ENCODE measurements at places on chromosomes 13 and 19.
A peak's percentile ranks its signal among the peaks of the same experiment; 100 is the strongest.

GRCh38 chr19:3610745-3611717 lies 4.4 kb upstream of the TBXA2R start:
- no peak for DNase-seq

DNA sequence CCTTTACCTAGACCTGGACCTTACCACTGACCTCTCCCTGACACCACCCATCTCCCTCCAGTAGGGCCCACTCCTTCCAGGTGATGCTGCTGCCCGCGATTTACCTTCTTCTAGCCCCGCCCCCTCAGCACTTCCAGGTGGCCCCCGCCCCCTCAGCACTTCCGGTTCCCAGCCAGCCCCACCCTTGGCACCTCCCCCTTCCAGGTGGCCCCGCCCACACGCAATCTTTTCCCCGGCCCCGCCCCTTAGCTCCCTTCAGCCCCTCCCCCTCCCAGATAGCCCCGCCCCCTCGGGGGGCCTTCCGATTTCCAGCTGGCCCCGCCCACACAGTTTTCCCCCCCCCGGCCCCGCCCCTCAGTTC lies 586 bp downstream of the LIG1 start:
- peak; percentile 78 for DNase-seq

- DNase-seq = no peak
These were observed 3.3 kb downstream of the NANOS2 start for GRCh38 chr19:45911291-45911690.

DNA sequence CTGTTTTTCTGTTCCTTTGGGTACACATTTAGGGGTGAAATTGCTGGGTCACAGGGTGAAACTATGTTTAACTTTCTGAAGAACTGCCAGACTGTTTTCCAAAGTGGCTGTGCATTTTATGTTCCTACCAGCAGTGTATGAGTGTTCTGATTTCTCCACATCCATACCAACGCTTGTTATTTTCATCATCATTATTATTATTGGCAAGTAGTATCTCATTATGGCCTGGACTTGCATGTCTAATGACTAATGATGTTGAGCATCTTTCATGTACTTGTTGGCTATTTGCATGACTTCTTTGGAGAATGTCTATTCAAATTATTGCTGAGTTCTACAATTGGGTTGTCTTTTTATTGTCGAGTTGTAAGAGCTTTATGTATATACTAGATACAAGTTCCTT lies 321.8 kb upstream of the HTR2A start:
- no peak for DNase-seq

- DNase-seq = no peak
These were observed 43.5 kb upstream of the SHISA2 start for GRCh38 chr13:26095338-26095737.

GRCh38 chr19:1050989-1051788 lies 11.3 kb downstream of the ABCA7 start:
- no peak for DNase-seq

- no peak for DNase-seq
These were observed 6.5 kb downstream of the KCNN4 start for GRCh38 chr19:43774103-43774939.

DNA sequence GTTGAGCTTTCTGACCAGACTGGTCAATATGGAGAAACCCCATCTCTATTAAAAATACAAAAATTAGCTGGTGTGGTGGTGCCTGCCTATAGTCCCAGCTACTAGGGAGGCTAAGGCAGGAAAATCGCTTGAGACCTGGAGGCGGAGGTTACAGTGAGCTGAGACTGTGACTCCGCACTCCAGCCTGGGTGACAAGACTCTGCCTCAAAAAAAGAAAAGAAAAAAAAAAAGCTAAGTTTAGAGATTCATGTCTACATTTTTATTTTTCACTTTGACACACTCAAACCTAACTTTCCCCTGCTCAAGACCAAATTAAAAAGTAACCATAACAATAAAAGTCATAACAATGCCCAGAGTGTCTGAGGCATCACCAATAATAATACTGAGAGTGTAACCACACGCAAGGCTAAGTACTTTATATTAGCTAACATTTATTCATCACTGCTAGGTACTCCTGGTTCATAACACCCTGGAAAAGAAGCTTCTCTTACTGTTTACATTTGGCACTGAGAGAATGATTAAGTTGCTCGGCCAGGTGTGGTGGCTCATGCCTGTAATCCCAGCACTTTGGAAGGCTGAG lies 5.7 kb downstream of the IRGC start:
- DNase-seq = no peak

GRCh38 chr13:110269509-110270185 lies 37.3 kb downstream of the COL4A1 start:
- no peak for DNase-seq

- DNase-seq = no peak
These were observed 17.7 kb downstream of the MAG start for GRCh38 chr19:35309481-35310279.

DNA sequence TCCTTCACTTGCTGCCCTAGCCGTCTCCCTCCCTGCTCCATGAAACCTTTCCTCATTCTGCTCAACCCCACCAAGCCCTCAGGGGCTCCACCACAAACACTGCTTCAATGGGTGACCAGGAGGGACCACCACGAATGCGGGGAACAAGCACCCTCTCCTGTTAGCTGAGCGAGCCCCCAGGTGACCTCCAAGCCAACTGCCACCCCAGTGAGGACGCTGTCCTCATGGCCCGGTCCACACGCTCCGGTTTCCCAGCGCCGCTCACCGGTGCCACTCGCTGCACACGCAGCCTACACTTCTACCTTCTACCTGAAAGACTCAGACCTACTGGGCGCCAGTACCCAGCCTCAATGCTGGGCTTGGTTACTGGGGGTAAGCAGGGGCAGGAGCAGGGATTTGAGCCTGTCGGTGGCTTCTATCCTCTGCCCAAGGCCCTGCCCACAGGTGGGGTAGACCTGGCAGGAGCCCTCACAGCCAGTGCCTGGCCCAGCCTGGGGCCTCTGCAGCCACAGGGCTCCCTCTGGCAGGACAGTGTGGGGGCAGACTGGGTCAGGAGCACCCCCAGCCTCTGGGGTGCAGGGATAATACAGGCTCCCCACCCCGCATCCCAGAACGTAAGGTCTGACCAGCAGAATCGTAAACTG lies 704 bp upstream of the TMEM86B start:
- DNase-seq = no peak

GRCh38 chr13:86892330-86892729 lies 778.8 kb upstream of the SLITRK5 start:
- DNase-seq = no peak

DNA sequence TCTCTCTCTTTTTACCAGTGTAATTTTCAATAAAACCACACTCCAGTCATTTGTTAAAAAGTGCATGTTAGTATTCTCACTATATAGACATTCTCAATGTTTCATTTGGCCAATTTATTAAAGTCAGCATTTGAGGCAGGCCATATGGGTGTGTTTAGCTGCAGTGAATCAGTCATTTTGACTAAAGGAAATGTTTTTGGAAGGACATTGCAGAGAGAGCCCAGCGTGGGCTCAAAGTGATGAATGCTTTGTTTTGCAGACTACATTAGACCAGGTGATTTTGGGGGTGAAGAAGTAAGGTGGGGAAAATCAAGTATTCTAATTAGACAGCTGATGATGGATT lies 116.7 kb downstream of the POSTN start:
- DNase-seq = no peak

DNA sequence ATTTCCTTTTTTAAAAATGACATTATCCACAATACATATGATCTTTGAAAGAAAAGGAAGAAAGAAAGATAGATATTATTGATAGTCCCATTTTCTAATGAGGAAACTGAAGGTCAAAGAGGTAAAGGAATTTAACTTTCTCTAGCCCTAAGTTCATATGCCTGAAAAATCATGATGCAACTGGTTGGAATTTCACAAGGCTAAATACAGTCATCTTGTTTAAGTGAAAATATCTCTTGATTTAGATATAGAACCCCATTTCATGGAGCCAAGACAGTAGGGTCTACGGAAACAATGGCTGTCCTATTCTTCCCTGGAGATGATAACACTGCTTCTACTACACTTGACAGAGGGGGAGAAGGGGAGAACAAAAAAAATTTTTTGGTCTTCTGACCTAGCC lies 366.2 kb downstream of the DNAJC15 start:
- no peak for DNase-seq

- DNase-seq = no peak
These were observed 2.4 kb upstream of the SIX5 start for GRCh38 chr19:45771311-45771933.

- DNase-seq = no peak
These were observed 4.6 kb upstream of the NAA16 start for GRCh38 chr13:41306271-41307145.

- no peak for DNase-seq
These were observed 485.1 kb downstream of the FOXO1 start for GRCh38 chr13:40181203-40181845.

DNA sequence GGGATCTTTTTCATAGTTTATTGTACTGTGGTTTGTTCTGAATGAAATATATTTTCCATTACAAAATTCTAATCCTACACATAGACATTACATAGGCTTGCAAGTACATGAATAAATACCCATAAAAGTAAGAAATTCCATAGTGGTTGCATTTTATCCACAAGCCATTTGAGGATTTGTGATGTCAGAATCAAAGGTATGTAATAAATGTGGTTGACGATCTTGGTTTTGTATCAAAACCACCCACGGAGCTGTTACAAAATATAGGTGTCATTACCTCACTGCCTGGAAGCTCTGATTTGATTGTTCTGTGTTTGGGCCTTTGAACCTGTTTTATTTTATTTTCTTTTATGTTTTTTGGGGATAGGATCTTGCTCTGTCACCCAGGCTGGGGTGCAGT lies 125.1 kb downstream of the NALCN start:
- DNase-seq = no peak

- DNase-seq = no peak
These were observed 118.2 kb upstream of the ARGLU1 start for GRCh38 chr13:106686163-106686562.

- DNase-seq = no peak
These were observed 9.6 kb upstream of the CEACAM6 start for GRCh38 chr19:41745756-41746155.

DNA sequence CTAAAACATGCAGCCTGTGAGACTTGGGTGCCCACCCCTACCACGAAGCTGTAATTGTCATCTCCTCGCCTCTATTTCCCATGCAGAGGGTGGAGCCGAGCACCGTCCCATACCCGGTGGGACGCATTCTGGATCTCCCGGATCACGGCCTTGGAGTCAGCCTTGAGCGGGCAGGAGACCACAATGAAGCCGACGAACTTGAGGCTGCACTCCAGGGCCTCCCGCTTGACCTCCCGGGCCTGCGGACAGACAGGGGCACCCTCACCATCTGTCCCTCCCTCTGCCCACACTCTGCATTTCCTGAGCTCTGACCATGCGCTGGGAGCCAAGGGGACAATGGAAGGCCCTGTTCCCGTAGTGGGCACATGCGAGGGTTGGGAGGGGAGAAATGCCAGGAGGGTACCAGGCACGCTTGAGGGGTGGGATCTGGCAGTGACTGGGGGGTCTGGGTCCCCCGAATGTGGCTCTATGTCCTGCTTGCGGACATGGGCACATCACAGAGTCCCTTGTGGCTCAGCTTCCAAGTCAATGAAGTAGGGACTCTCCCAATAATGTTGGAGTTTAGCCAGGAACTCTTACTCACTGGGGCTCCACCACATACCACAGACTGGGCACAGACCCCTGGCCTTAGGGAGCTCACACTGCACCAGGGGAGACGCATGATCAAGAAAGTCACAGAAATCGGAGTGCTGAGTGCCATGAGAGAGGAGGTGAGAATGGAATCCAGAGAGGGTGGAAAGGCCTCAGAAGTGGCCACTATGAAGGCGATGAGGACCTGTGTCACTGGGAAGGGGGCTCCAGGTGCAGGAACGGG lies 9.2 kb upstream of the GMIP start:
- DNase-seq = no peak

DNA sequence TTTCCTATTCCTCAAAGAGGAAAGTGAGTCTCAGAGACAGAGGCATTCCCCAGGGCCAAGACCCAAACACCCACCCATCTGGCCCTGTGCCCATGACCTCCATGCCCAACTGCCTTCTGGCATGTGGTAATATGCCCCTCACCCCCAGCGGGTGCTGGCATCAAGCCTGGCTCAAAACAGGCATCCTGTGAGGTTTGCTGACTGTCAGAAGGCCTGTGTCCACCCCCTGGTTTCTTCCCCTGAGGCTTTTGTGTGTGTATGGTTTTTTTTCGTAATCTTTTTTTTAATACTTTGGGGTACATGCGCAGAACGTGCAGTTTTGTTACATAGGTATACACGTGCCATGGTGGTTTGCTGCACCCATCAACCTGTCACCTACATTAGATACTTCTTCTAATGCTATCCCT lies 7.6 kb upstream of the KANK2 start:
- DNase-seq = no peak

DNA sequence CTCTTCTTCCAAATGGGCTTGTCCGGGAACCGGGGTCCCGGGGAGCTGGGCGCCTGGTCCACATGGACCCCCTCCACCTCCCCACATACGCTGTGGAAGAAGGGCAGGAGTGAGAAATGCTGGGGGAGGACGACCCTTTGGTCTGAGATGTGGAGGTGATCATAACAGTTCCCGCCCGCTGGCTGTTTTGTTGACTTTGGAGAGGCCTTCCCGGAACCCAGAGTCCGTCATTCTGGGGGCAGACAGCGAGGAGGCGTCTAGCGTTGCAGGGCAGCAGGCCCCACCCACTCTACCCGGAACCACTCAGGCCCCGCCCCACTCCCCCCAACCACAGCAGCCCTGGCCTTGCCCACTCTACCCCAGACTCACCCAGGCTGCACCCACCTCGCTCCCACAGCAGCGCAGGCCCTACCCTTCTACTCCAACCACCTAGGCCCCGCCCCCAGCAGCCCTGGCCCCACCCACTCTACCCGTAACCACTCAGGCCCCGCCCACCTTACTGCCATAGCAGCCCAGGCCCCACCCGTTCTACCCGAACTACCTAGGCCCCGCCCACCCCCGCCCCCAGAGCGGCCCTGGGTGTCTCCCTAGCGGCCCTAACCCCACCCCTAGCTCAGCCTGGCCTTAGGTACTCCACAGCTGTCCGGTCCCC lies 7.1 kb downstream of the GPR108 start:
- no peak for DNase-seq

- DNase-seq = no peak
These were observed 8.9 kb downstream of the B3GLCT start for GRCh38 chr13:31208559-31209122.

DNA sequence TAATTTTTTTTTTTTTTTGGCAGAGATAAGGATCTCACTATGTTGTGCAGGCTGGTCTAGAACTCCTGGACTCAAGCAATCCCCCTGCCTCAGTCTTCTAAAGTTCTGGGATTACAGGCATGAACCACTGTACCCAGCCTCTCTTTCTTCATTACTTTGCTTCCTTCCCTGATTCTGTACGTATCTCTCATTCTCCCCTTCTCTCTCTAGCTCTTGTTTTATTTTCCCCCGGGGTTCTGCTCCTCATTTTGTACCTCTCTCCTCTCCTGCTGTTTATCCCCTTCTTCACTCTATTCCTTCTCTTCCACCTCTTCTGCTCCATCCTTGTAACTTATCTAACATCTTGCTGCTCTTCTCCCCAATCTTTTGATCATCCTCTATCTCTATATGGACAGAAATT lies 46.5 kb downstream of the ZNF611 start:
- no peak for DNase-seq

DNA sequence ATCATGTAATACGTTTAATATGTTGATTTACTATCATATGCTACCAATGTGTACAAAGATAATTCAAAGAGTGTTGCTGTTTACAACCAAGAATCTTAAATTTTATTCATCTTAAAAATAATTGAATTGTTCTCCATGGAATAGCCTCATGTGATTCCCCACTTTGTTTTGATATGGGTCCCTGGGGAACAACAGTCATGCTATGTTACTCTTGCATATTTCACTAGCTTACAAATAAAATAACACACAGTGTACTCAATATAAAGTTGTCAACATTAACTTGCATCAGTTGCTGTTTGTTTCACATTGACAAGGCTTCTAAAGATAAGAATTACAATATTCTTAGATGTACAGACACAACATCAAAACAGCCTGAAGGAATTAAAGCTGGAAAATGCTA lies 2.3 kb downstream of the ENOX1 start:
- no peak for DNase-seq

All from T-helper 2 cell treated with Interferon-gamma antibody and Interleukin-4, amounts not matched to agents 5 μg/mL and 100 μg/mL, for 36 hours (primary cell).